Stimulated activated CD4-positive, alpha-beta T cell treated with anti-CD3 and anti-CD28 coated beads, Interleukin-15, amount 100 ng/mL, for 24 hours (primary cell): ENCODE measurements at places on chromosomes 1 and 21.

- no peak for DNase-seq
Observed at GRCh38 chr1:153872331-153872730, 50.4 kb downstream of the GATAD2B start.

GRCh38 chr21:36034211-36034913 lies 26.0 kb downstream of the SETD4 start:
- no peak for DNase-seq

DNA sequence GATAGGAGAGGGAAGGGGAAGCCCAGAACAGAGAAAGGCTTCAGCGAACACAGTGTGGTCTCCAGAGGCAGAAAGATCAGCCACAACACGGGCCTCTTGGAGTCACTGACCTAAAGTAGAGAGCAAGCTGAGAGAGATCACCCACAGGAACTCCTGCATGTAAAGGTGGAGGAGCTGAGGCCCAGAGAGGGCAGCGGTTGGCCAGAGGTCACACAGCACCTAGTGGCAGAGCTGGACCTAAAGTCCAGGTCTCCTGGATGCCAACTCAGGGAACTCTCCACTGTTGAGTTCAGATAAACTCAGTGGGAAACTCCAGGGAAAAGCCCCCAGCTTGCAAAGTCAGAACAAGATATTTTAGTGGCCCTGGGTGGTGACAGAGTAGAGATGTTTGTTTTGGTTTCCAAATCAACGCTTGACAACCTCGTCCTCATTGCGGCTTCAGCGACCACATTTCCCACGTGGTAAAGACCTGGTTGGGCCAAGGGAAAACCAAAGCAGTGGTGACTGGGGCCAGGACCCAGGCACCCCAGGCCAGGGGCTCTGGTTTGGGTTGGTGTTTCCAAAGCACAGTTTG lies 4.6 kb downstream of the IFFO2 start:
- peak; percentile 87 for DNase-seq

DNA sequence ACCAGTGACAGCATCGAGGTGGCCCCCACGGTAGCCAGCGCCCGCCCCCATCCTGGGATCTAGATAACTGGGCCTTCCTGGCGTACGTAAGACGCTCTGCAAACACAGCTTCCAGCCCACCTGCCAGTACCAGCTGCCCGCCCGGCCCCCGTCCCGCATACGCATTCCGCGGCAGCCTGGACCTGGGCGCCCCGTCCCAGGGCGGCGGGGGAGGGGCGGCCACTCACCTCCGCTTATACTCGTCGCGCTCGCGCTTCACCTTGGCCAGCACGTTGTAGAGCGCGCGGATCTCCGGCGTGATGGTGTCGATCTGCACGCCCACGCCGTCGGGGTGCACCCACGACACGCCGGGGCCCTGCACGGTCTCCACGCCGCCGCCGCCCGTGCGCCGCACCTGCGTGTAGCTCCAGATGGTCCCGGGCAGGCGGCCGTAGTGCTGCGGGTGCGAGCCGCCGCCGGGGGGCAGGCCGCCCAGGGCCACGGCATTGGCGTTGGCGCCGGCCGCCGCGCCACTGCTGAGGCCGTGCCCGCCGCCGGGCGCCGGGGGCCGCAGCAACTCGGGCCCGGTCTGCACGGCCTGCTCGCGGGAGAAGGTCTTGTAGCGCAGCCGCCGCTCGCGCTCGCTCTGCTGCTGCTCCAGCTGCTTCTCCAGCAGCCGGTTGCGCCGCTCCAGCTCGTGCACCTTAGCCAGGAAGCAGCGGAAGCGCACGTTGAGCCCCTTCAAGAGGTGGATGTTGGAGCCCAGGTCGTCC lies 859 bp downstream of the IFFO2 start:
- peak; percentile 72 for DNase-seq

GRCh38 chr1:206705191-206705590 lies 20.5 kb downstream of the MAPKAPK2 start:
- DNase-seq, result no peak

DNA sequence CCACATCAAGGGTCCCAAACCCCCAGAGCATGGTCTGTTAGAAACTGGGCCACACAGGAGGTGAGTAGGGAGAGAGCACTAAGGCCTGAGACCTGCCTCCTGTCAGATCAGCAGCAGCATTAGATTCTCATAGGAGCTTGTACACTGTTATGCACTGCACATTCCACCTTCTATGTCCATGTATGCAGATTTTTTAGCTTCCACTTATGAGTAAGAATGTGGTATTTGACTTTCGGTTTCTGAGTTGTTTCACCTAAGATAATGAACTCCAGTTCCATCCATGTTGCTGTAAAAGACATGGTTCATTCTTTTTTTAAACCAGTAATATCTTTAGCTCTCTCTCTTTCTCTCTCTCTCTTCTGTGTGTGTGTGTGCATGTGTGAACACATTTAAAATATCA lies 663 bp upstream of the GBP6 start:
- peak; percentile 11 for DNase-seq

DNA sequence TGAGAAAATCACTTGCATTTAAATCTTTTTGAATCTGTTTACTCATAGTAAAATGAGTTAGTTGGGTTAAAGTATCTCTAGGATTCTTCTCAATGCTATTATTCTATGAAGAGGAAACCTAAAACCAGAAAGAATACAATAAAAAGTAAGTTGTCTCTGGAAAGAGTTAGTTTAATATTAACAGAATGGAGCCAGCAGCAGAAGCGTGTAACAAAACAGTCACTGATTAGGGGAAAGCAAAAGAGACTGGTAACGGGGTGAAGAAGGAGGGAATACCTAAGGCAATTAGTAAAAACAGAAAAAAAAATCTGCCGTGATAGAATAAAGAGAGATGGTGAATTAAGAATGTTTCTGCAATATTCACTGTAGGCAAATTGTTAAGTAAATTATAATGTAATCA lies 60.0 kb downstream of the NRDC start:
- DNase-seq, result no peak

GRCh38 chr1:118944546-118944945 lies 43.6 kb downstream of the TBX15 start:
- DNase-seq, result no peak

GRCh38 chr1:18009055-18009454 lies 98.5 kb upstream of the IGSF21 start:
- DNase-seq, result no peak

- no peak for DNase-seq
Observed at GRCh38 chr1:198082576-198082975, 74.2 kb upstream of the NEK7 start.

DNA sequence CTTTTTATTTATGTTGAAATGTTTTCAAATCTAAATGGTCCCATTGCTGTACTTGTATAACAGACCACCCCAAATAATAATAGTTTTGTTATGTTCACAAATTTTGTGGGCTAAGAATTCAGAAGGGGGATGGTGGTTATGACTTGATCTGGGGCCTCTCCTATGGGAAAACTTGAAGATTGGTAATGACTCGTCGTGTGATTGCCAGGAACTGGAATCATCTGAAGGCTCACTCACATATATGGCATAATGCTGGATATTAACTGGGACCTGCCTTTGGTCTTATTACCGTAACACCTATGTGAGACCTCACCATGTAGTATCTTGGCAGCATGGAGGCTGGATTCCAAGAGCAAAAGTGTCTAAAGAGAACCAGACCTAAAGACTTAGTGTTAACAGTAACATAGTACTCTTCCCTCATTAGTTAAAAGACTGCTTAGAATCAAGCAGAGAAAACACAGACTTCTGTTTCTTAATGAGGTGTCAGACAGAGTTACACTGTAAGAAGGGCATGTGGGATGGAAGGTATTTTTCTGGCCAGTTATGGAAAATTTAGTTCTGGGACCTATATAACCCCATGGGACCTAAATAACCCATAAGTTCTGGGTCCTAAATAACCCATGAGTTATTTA lies 11.9 kb downstream of the LYPLAL1 start:
- DNase-seq, result no peak

GRCh38 chr1:150249936-150250335 lies 7.6 kb upstream of the CA14 start:
- DNase-seq, result no peak

- no peak for DNase-seq
Observed at GRCh38 chr1:215215846-215216245, 133.3 kb downstream of the KCNK2 start.

GRCh38 chr1:22547818-22548462 lies 15.3 kb upstream of the EPHA8 start:
- no peak for DNase-seq

- peak; percentile 63 for DNase-seq
Observed at GRCh38 chr1:202274611-202275010, 67.1 kb downstream of the UBE2T start.

DNA sequence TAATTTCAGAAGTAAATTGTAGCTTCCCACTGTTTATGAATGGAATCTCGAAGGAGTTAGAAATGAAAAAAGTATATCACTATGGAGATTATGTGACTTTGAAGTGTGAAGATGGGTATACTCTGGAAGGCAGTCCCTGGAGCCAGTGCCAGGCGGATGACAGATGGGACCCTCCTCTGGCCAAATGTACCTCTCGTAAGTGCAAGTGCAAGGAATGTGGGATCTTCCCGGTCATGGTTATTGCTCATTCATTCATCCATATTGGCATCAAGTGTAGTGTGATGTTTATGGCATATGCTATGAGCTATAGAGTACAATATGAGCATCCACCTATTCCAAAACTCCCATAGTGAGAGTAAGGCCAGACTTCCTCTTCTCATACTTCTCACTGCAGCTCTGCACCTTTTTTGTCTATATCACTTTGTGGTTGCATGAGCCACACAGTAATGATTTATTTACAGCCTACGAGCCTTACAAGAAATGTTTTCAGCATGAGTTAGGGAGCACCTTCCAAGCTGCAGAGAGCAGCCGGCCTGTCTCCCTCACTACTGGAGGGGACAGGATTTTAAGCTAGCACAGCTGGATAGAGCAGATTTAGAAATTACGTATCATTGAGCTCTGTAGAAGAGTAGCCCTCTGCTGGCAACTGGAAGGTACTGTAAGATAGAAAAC lies 24.9 kb upstream of the CR1L start:
- peak; percentile 3 for DNase-seq

DNA sequence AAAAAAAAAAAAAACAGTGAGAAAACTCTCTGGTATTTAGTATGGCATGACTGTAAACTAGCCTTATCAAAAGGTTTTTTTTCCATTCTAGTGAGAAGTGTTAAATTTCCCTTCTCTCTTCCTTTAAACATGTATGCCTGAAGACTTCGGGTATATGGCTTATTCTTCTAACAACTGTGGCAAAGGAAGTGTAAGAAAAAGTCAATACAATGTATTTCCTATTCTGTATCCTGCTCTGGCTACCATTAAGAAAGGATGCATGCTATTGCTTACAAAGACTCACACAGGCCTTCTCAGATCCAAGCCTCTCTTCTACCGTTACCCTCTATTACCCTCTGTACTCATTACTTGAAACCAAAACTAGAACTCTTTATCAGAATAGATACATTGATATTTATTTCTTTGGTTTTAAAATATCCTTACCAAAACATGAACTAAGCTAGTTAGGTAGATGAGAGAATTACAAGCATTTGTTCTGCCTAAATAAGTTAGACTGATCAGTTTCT lies 8.4 kb downstream of the CEPT1 start:
- DNase-seq, result no peak

DNA sequence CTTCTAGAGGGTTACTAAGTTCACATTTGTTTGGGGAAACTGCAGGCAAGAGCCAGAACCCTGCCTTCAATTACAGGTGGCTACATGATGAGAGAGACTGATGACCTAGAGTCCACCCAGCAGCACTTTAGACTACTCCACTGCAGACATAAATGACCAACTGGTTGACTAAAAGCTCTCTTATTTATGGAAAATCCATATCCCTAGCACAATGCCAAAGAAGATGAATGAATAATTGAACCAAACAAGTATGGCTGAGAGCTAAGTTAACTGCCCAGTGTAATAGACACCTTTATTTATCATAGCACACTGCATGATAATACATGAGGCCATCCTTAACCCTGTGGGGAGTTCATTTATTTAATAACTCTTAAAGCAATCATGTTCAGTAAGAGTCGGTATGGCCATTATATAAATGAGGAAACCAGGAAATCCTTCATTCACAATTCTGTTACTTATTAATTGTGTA lies 60.4 kb downstream of the IL12RB2 start:
- DNase-seq, result no peak

DNA sequence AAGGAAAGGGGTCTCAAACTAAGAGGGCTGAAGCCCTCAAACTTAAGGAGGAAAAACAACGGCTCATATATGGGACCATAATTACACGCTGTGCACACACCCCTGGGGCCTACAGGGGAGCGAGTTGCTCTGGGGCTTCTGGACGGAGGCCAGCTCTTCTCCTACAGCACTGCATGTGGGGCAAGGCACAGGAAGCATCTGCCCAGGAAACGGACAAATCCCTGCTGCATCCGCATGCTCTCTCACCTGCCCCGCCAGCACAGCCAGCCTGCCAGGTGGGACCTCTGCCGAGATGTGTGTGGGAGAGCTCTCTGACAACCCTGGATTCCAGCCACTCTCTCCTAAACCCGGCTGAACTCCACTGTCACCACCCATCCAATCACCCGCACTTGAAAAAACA lies 54.1 kb downstream of the MRPL37 start:
- no peak for DNase-seq

GRCh38 chr1:14977338-14977931 lies 176.1 kb upstream of the TMEM51 start:
- DNase-seq, result no peak

DNA sequence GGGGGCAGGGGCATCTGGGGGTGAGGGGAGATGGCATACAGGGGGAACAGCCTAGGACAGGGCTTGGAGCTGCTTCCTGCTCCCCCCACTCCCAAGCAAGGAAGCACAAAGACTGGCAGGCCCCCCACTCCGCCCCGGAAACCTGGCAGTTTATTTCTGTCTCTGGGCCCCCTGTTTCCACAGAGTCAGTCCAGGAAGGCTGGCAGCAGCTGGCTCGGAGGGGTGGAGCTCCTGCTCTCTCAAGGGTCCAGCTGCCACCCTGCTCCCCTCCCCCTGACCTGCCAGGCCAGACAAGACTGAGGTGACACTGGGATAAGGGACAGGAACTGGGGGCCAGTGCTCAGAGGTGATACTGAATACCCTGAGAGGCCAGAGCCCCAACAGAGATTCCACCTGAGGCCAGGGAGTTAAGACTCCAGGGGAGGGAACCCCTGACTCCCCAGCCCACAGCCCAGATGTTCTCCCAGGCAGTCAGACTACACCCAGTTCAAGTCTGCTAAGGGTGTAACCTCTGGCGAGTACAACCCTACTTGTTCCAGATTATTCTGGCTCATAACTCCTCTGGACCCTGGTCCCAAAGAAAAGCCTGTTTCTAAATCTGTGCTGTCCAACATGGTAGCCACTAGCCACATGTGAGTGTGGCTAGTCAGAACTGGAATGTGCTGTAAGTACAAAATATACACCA lies 26.3 kb downstream of the AHDC1 start:
- no peak for DNase-seq

DNA sequence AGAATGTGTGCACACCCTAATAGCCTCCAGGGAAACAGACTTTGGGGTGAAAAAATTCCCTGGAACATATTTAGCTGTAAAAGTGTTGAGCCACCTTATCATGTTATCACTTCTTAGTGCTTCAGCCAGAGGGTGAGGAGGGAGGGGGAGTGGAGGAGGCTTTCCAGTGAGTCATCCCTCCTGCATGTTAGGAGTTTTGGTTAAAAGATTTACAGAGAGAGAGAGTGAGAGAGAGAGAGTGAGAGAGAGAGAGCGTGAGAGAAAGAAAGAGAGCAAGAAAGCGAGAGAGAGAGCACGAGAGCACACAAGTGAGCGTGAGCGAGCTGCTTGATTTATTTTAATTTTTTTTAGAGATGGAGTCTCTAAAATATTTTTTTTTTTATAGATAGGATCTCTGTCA lies 13.5 kb upstream of the CACNA1E start:
- no peak for DNase-seq
